ENCODE measurements at places on chromosomes 7 and 10.

GRCh38 chr7:155470686-155471638, 13.0 kb downstream of the EN2 start:
- no peak for DNase-seq

- no peak for DNase-seq
These were observed 301.5 kb upstream of the CACNA2D1 start for GRCh38 chr7:82745117-82745516.

DNA sequence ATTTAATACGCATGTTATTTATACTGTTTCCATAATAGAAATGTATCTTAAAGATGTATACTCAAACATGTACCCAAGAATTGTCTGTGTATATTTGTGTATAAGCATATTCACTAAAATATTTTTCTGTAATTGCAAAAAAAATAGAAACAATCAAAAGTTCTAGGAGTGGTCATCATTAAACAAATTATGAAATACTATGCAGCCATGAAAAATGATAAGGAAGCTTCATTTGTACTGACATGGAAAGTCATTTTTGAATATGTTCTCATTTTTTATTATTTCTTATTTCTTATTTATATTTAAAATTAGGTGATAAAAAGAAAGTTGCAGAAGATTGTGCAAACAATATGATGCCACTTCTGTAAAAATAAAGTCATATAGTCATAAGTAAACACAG, 400.0 kb upstream of the AUTS2 start:
- no peak for DNase-seq

DNA sequence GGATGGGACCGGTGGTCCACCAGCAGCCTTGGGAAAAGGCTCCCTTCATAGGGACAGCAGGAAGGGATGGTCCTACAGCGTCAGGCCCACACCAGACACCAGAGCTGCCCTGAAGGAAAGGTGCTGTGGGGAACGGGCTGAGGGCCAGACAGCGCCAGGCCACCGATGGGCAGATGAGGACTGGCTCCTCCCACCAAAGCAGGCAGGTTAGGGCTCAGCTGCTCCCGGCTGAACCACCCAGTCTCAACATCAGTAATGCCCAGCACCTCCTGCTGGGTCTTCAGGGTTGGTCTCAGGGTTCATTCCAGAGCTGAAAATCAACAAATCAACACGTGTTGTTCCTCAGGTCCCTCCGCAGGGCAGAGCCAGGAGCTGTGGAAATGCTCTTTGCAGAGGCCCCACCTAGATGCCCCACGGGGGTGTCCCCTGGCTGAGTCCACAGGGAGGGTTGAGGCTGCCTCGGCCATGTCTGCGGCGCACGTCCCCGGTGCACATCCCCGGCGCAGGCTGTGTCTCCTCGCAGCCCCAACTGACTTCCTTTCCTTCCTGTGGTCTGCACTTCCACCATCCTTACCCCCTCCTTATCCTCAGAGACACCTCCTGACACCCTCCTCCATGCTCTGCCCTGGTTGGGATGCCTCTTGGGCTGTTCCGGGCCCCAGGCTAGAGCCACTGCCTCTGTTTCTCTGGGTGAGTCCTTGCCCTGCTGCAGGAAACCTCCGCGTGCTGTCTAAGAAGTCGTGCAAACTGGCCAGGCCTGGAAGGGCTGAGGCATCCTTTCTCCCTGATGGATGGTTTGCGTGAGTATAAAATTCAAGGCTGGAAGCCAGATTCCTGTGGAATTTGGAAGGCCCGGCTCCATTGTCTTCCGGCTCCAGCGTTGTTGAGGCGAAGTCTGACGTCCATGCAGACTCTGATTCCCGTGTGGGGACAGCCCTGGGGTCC, 32.8 kb upstream of the CFAP46 start:
- DNase-seq, result no peak

DNA sequence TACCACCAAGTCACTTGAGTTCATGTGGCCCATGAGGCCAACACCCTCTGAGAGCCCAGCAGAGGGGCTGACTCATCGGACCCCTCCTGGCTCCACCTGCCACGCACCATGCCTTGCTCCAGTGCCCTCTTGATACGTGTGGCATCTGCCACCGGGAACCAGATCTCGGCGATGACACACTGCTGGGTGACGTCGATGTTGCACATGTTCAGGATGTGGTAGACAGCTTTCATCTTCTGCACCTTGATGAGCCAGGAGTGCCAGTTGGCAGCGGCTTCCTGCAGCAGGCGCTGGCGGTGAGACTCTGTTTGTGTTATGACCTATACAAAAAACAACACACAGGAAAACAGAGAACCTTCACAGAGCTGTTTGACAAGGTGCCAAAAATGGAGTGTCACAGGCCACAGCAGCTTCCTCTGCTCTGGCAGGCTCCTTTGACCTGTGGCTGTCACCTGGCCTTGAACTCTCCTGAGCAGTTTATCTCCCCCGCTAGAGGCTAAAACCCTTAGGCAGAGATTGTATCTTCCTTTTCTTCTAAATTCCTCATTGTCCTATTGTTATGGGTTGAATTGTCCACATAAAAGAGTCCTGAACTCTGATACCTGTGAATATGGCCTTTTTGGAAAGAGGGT, 45.2 kb upstream of the TMEM213 start:
- DNase-seq, result no peak

GRCh38 chr10:124152139-124153022, 59.0 kb upstream of the CHST15 start:
- DNase-seq, result no peak

- no peak for DNase-seq
These were observed 43.8 kb downstream of the ETV1 start for GRCh38 chr7:13945670-13946069.

GRCh38 chr10:69051303-69051702, 36.6 kb upstream of the SRGN start:
- no peak for DNase-seq
